ENCODE measurements at places on chromosomes 4 and X. TPM values are rescaled to one million over a fixed set of nuclear protein-coding genes. Genes with fewer than 3 reads are reported as not detected.

- H3K4me1 ChIP-seq = no peaks in the 10 kb centered on the region
- H3K27me3 ChIP-seq = no peaks in the 10 kb centered on the region
- no peak for DNase-seq
- H3K4me3 ChIP-seq = peak overlapping the region; percentile 12
- peaks cover 18% of the 10 kb centered on the region for H3K36me3 ChIP-seq
- H3K27ac ChIP-seq = peak overlapping the region; percentile 73
These were observed 13.8 kb downstream of the CYP4V2 start for GRCh38 chr4:186205156-186205555.

Gene SULT1E1
- not detected for polyA plus RNA-seq

DNA sequence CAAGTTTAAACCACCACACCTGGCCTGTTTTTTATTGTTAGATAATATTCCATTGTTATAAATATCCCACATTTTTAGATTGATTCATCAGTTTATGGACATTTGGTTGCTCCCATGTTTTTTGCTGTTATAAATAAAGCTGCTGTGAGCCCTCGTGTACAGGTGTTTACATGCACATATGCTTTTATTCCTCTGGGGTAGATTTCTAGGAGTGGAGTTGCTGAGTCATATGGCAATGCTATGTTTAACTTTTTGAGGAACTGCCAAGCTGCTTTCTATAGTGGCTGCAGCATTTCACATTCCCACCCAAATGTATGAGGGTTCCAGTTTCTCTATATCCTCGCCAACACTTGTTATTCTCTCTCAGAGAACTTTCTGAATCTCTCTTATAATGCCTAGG lies 90.5 kb downstream of the TBL1X start:
- no peak overlapping the region for H3K27ac ChIP-seq
- DNase-seq = no peak
- H3K4me3 ChIP-seq = no peak overlapping the region
- no peaks in the 10 kb centered on the region for H3K27me3 ChIP-seq
- no peaks in the 10 kb centered on the region for H3K36me3 ChIP-seq

DNA sequence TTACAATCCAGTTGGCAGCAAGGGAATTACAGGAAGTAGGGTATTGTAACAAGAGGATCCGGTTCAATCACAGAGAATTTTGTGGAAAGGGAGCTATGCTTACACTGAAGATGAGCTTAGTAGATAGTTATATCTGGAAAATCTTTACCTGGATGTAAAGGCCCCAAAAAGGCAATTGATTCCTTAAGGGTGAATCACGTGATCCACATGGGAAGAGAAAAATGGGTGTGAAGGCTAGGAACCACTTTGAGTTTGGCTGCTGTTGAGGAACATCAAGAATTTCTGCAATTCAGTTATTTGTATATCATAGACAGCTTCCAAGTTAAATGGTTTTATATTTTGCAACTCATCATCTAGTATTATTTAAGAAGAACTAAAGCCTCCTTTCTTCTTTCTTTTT lies 194.0 kb upstream of the ARHGAP24 start:
- no peak for DNase-seq
- no peaks in the 10 kb centered on the region for H3K4me1 ChIP-seq
- no peak overlapping the region for H3K4me3 ChIP-seq
- no peaks in the 10 kb centered on the region for H3K36me3 ChIP-seq
- no peaks in the 10 kb centered on the region for H3K27me3 ChIP-seq
- H3K27ac ChIP-seq = no peak overlapping the region

- no peaks in the 10 kb centered on the region for H3K27me3 ChIP-seq
- no peak for DNase-seq
- H3K4me3 ChIP-seq = no peak overlapping the region
- H3K36me3 ChIP-seq = no peaks in the 10 kb centered on the region
- H3K27ac ChIP-seq = no peak overlapping the region
These were observed 1730.3 kb upstream of the TENM3 start for GRCh38 chr4:180512801-180513475.

DNA sequence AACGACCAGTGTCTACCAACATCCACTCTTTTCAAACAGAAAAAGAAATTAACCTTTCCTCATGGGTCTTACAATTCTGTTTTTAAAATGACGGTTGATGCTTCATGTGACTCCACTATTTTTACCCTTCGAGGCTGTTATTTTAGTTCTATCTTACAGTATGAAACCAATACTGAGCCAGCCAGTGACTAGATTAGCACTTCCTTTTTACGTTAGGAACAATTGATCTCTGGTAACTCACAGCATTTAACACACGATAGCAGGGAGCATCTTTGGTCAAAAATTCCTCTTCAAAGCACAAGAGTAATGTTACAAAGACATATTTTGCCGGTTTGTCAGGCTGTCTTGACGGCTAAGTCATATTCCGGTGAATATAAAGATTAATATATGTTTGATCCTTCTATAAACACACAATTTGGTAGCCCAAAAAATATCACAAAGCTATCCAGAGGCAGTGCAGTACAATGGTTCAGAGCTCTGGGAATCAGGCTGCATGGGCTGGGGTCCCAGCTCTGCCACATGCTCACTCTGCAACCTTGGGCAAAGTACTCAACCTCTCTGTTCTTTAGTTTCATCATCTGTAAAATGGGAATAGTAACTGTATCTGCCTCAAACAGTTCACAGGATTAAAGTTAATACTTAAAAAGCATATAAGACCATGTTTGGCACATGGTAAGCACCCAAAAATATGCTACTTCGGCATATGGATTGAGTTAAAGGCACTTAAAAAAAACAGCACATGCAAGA lies 62.9 kb upstream of the TXK start:
- no peak overlapping the region for H3K27ac ChIP-seq
- no peak overlapping the region for H3K4me3 ChIP-seq
- H3K36me3 ChIP-seq = no peaks in the 10 kb centered on the region
- H3K4me1 ChIP-seq = no peaks in the 10 kb centered on the region

DNA sequence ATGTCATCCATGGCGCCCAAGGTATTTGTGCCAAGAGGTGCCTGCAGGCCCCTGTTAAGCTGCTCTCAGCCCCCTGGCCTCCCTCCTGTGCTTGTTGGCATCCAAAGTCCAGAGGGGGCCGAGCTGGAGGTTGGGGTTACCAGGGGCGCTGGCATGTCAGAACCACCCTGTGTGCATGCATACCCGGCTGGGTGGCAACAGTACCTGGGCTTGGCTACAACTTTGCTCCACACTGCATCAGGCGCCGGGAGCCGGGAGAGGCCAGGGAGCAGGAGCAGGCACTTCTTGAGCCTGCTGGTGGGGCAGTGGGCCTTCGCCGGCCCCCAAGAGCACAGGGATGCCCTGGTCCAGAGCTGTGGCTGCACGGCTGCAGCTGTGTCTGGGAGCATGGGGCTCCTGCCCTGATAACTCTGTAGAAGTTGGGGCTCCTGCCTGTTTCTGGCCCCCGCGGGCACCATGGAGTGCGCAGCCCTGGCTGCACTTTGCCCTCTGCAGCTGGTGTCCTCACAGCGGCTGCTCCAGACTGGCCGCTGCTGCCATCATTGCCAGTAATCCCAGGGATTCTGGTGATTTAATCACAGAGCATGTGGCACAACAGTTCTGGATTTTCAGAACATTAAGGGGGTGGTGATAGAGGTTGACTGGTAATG lies 130.3 kb downstream of the ARHGAP10 start:
- H3K4me1 ChIP-seq = no peaks in the 10 kb centered on the region
- no peaks in the 10 kb centered on the region for H3K36me3 ChIP-seq
- no peak overlapping the region for H3K4me3 ChIP-seq
- DNase-seq = no peak
- H3K27me3 ChIP-seq = no peaks in the 10 kb centered on the region

- peak; percentile 37 for DNase-seq
- H3K27ac ChIP-seq = peak overlapping the region; percentile 46
- H3K36me3 ChIP-seq = no peaks in the 10 kb centered on the region
These were observed 20.5 kb upstream of the BLTP1 start for GRCh38 chr4:122131562-122132157.

DNA sequence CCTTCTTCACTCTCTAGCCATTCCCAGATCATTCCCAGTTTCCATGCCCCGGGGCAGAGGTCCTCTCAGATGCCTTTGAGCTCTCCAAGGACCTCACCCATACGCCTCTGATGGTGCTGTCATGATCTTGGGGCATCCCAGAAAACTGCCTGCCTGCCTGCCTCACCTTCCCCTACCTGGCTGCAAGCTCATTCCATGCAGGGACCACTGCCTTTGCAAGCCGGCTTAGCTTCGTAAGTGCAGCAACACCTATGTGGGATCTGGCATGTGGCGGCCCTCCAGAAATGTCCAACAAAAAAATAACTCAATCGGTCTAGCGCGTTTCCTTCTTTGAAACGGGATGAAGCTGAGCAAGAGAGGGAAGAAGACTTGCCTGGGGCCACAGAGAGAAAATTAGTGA lies 53.0 kb downstream of the C4orf50 start:
- H3K36me3 ChIP-seq = no peaks in the 10 kb centered on the region
- no peak overlapping the region for H3K4me3 ChIP-seq
- no peaks in the 10 kb centered on the region for H3K4me1 ChIP-seq
- no peak overlapping the region for H3K27ac ChIP-seq

Gene RHOXF1
- polyA plus RNA-seq = 0.37 TPM

Gene MAGED4B
- polyA plus RNA-seq = 0.18 TPM

Gene GLRA2
- not detected for polyA plus RNA-seq

- H3K27me3 ChIP-seq = no peaks in the 10 kb centered on the region
- H3K36me3 ChIP-seq = no peaks in the 10 kb centered on the region
- H3K4me1 ChIP-seq = no peaks in the 10 kb centered on the region
- H3K4me3 ChIP-seq = no peak overlapping the region
These were observed 24.2 kb upstream of the SORCS2 start for GRCh38 chr4:7168106-7168505.

Gene RENBP
- 0.47 TPM for polyA plus RNA-seq

Gene TMEM156
- 16.6 TPM for polyA plus RNA-seq

GRCh38 chrX:25034889-25035288 lies 19.1 kb upstream of the ARX start:
- no peaks in the 10 kb centered on the region for H3K27me3 ChIP-seq
- no peaks in the 10 kb centered on the region for H3K36me3 ChIP-seq
- DNase-seq = no peak
- no peak overlapping the region for H3K27ac ChIP-seq
- H3K4me3 ChIP-seq = no peak overlapping the region
- no peaks in the 10 kb centered on the region for H3K4me1 ChIP-seq

- no peaks in the 10 kb centered on the region for H3K27me3 ChIP-seq
- H3K36me3 ChIP-seq = no peaks in the 10 kb centered on the region
- H3K4me1 ChIP-seq = no peaks in the 10 kb centered on the region
These were observed 21.5 kb upstream of the LARP1B start for GRCh38 chr4:128039568-128039967.

Gene C4orf50
- polyA plus RNA-seq = not detected

- H3K4me1 ChIP-seq = peaks cover 15% of the 10 kb centered on the region
- H3K4me3 ChIP-seq = peak overlapping the region; percentile 89
- DNase-seq = peak; percentile 50
- peak overlapping the region; percentile 100 for H3K27ac ChIP-seq
- H3K27me3 ChIP-seq = no peaks in the 10 kb centered on the region
These were observed 658 bp downstream of the KDM6A start for GRCh38 chrX:44873415-44874276.

GRCh38 chr4:161991811-161992210 lies 172.0 kb downstream of the FSTL5 start:
- H3K4me3 ChIP-seq = no peak overlapping the region
- no peak for DNase-seq
- H3K36me3 ChIP-seq = no peaks in the 10 kb centered on the region
- no peaks in the 10 kb centered on the region for H3K4me1 ChIP-seq

DNA sequence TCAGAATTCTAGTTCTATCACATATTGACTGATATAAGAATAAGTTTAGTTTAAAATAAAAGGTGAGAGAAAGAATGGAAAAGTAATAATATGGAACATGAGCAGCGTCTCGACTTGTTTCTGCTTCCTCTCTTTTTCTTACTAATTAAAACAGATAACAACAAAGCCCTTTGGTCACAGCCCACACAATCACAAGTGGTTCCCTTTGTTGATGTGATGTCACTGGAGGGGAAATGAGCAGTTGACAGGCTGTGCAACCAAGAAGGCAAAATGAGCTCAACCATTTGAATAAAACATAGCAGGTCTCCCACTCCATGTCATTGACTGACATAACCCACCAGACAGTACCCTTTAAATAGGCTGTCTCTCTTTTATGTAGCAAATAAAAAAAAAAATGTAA lies 342.5 kb upstream of the MAGEB2 start:
- no peaks in the 10 kb centered on the region for H3K36me3 ChIP-seq
- DNase-seq = no peak
- H3K4me1 ChIP-seq = no peaks in the 10 kb centered on the region
- no peak overlapping the region for H3K27ac ChIP-seq
- H3K4me3 ChIP-seq = no peak overlapping the region

- peak overlapping the region; percentile 34 for H3K4me3 ChIP-seq
- H3K36me3 ChIP-seq = no peaks in the 10 kb centered on the region
- H3K27ac ChIP-seq = peak overlapping the region; percentile 62
- peaks cover 7% of the 10 kb centered on the region for H3K4me1 ChIP-seq
- DNase-seq = peak; percentile 28
These were observed 63.2 kb upstream of the TNIP3 start for GRCh38 chr4:121227341-121227792.

GRCh38 chr4:30714408-30715031 lies 5.6 kb upstream of the PCDH7 start:
- no peak overlapping the region for H3K27ac ChIP-seq
- no peaks in the 10 kb centered on the region for H3K4me1 ChIP-seq
- no peak for DNase-seq

Gene DRD5
- polyA plus RNA-seq = not detected

DNA sequence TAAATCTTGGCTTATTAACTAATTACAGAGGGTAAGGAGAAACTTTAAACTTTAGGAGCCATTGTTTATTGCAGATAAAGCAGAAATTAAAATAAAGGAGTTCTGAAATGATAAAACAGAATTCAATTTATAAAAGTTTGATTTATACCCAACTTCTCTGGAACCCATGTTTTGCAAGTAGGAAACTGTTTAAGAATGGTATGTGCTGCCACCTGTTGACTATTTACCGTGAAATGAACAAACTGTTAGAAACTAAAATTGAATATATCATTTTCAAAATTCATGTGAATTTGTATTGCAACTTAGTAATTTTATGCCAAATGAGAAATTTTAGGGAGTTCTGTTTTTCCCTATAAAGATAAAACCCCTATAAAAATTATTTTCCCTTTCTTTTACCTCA lies 11.0 kb upstream of the TBC1D8B start:
- H3K4me3 ChIP-seq = no peak overlapping the region
- no peaks in the 10 kb centered on the region for H3K4me1 ChIP-seq
- no peak overlapping the region for H3K27ac ChIP-seq
- H3K27me3 ChIP-seq = no peaks in the 10 kb centered on the region

- H3K27ac ChIP-seq = no peak overlapping the region
- peaks cover 3% of the 10 kb centered on the region for H3K4me1 ChIP-seq
- no peak for DNase-seq
- H3K4me3 ChIP-seq = no peak overlapping the region
These were observed 129.3 kb upstream of the FAM9B start for GRCh38 chrX:9163214-9163709.

DNA sequence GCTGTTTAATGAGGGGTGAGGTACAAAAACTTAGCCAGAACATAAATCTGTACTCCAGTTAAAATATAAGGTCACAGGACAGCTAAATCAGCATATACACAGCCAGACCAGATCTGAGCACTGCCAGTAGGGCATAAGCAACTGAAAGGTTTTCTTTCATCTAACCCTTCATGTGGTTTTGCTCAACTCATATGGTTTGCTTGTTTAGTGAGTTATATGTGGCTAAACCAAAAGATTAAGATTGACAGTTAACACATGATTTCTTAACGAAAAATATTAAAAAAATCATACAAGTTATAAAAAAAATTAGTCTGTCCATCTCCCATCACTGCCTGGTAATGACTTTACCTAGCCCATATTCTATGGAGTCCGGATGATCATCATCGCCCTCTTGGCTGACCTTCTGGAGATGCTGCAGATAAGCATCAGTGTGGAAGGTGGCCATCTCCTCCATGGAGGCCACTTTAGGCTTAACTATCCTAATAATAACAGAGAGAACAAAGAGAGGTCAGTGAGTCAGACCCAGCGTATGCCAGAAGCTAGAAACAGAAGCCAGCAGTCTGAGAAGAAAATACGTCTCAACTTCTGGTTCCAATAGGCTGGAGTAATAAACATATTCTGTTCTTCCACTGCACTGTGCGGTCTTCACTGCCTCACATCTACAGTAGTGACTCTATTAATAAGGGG lies 4.1 kb downstream of the HDAC8 start:
- no peaks in the 10 kb centered on the region for H3K27me3 ChIP-seq
